ENCODE measurements at places on chromosomes 6 and 20.
A peak's percentile ranks its signal among the peaks of the same experiment; 100 is the strongest.

DNA sequence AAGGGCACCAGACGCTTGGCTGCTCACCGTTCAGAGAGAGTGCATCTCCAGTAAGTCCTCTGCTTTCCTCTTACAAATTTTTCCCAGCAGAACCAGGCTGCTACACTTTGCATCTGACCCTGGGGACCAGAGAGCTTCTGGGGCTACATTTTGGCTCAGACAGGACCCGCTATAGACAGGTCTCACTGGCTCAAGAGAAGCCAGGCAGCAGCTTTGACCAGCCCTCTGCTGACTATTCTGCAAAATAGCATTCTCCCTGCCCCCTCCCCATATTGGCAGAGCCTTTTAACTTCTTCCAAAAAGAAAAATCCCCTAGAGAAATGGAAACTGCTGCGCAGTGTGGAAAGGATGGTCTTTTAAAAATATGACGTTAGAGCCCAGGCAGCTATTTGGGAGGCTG, 37.2 kb downstream of the CPXM1 start:
- DNase-seq, result no peak

DNA sequence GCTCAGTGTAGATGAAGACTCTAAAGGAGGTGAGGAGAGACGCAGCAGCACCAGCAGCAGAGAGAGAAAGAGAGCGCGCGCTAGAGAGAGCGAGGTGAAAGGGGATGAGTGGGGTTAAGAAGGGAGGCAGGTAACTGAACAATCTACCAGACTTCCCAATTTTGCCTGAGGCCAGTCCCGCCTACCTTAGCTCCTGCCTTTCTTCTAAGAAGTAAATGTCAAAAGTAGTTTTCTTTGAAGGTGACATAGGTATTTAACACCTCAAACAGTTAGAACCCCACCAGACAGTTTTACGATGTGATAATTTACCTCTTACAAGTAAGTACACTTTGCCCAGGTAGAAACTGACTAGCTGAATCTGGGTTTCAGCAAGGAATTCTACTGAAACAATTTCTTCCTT, 132.0 kb upstream of the EEF1E1 start:
- DNase-seq, result no peak

GRCh38 chr6:25670208-25670607, 18.2 kb downstream of the SCGN start:
- no peak for DNase-seq

GRCh38 chr6:139923964-139924475, 549.6 kb upstream of the CITED2 start:
- DNase-seq, result no peak

- no peak for DNase-seq
Observed at GRCh38 chr6:54431466-54431865, 123.2 kb downstream of the TINAG start.

GRCh38 chr6:24053057-24053456, 73.0 kb upstream of the NRSN1 start:
- DNase-seq, result no peak

DNA sequence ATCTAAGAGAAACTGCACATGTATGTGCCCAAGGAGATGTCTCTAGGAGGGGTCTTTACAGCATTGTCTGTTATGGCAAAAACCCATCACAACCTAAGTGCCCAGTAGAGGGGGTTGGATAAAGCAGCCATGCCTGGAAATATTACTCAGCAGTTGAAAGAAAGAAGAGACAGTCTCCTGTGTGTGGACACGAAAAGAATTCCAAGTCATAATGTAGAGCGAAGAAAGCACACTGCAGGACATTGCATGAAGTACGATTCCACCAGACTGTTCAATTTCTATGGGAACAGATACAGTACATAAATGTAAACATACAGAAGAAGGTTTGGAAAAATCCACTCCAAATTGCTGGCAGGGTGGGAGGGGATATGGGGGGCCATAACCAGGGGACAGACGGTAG, 7.3 kb upstream of the TGM2 start:
- DNase-seq, result no peak

GRCh38 chr20:62482146-62482809, 6.5 kb upstream of the GATA5 start:
- no peak for DNase-seq

DNA sequence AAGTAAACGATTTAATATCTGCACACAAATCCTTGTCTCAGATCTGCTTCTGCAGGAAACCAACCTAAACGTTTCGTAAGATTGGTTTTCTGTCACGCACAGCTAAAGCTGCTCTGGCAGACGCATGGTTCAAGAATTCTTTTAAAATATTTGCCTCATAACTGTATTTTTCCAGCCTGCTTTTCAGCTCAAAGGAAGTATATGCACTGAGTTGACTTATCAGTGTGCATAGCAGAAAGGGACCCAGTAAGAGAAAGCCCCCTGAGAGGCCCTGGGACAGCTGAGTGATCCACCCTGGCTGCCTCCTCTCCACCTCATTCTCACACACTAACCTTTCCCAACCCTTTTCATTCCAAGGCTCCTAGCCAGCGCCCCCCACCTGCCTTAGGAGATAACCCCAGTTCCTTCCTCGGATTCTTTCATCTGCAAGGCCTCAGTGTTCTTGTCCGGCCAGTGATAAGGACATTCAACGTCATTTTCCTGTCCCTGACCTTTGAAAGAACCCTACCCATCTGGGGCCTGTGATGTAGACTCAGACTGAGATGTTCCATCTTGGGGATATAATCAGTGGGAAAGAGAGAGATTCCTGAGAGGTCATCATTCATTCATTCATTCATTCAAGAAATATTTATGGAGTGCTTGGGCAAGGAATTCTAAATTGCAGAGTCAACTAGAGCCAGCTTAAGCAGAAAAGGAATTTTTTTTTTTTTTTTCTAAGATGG, 22.4 kb upstream of the SLC9A8 start:
- DNase-seq, result no peak

GRCh38 chr6:161091972-161092701, 100.6 kb downstream of the MAP3K4 start:
- DNase-seq, result no peak

- DNase-seq, result no peak
Observed at GRCh38 chr6:121596441-121596840, 161.0 kb downstream of the GJA1 start.

- no peak for DNase-seq
Observed at GRCh38 chr20:61926253-61926613, 139.4 kb downstream of the TAF4 start.

- DNase-seq, result no peak
Observed at GRCh38 chr20:58840816-58841538, 9.7 kb downstream of the GNAS-AS1 start.

GRCh38 chr6:15927531-15928225, 201.2 kb upstream of the MYLIP start:
- DNase-seq, result no peak

DNA sequence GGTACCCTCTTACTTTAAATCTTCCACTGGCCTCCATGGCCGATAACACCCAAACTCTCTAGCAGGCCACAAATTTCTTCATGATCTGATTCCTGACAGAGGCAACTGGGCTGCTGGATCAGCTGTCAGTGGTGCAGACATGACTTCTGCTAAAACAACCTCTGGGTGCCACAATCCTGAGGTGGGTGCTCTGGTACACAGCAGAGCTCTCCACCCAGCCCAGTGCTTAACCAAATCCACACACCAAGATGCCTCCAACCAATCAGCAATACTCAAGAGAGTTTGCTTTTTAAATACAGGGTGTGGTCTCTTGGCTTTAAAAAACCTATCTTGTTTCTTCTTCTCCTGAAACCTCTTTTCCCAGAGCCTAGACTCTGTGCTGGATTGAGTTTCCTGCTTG, 126.6 kb upstream of the SPACA1 start:
- no peak for DNase-seq

DNA sequence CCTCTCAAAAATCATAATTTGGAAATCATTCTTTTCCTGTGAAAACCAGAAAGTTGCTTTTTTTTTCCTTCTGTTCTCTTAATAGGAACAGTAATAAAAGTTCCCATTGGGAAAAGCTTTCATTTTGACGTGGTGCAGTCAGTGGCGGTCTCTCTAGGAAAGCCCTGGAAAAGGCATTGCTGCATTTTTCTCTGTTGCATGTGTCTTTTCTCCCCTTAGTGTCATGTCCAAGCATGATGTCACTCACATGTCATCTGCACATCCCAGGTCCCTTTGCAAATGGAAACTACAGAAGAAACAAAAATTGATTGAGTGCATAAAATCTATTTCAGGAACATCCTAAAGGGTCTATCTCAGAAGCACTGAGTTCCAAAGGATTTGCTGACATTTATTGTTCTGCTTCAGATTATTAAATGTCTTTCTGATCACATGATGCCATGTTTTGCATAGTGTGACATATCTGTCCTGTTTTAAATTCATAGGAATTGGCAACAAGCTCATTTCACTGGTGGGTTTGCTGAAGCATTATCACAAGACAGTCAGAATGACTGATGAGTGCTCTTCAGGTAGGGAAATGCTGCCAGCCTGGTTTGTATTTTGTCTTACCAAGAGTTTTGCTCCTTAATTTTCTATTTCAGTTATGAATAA, 208.7 kb downstream of the SOX4 start:
- DNase-seq, result no peak

DNA sequence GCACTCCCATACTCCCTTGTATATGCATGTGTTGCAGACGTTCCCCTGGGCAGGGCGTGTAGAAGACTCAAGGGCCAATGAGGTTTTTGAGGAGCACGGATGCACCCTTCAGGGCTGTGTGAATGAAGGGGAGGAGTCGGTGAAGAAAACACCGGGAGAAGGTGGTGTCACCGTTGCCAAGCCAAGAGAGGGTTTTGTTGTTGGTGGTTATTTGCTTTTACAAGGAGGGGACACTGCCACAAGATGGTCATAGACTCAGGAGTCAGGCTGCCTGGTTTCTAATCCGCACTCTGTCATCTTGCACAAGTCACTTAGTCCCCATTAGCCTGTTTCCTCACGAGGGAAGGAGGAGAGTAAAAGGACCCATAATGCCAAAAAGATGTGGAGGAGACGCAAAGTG, 124.0 kb downstream of the PXDC1 start:
- DNase-seq, result no peak

- DNase-seq, result peak; percentile 16
Observed at GRCh38 chr6:11094411-11094851, 797 bp downstream of the SMIM13 start.

GRCh38 chr6:169229615-169230321, 23.9 kb downstream of the THBS2 start:
- DNase-seq, result no peak

DNA sequence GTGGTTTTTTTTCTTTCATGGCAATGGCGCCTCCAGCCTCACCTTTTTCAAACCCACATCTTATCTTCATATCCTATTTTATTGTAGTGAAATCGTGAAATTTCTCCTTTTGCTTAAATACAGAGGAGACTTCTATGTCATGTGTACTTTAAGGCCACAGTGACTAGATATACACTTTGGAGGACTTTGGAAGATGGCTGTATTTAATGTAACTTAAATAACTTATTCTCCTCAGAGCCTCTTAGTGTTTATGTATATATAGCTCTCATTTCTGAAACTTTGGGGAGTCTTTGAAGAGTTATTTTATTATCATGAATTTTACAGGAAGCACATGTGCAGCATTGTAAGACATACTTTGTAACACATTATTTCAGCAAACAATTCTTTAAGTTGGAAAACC, 968 bp downstream of the LAMA2 start:
- no peak for DNase-seq

GRCh38 chr6:27565839-27566779, 93.2 kb upstream of the ZNF184 start:
- DNase-seq, result no peak

- no peak for DNase-seq
Observed at GRCh38 chr6:38593409-38593808, 46.3 kb downstream of the BTBD9 start.

DNA sequence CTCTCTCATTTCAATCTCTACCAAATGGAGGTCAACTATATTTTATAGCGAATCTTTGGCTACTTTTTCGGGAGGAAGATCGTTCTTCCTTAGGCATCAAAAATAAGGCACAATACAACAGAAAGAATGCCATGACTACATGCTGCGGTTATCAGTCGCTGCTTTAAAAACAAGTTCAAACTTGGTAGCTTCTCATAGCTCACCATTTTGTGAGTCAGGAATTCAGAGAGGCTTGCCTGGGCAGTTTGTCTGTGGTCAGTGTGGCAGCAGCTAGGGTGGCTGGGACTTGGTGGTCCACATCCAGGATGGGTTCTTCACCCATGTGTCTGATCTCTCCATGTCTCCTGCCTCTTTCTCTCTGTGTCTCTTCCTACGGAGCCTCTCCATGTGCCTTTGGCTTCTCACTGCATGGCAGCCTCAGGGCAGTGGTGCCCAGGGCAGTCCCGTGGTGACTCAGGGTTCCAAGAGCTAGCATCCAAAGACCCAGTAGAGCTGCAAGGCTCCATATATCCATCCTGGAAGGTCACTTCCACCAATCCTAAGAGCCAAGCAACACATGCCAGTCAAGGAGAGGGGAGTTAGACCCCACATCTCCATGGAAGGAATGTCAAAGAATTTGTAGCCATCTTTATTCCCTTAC, 10.4 kb downstream of the SCML4 start:
- no peak for DNase-seq

Measured in stimulated activated CD8-positive, alpha-beta memory T cell treated with anti-CD3 and anti-CD28 coated beads, Interleukin-7, amount 100 ng/mL, for 24 hours (primary cell).